Stimulated activated CD8-positive, alpha-beta memory T cell treated with anti-CD3 and anti-CD28 coated beads, Interleukin-7, amount 100 ng/mL, for 1 hour (primary cell): ENCODE measurements at places on chromosomes 6 and 20.

DNA sequence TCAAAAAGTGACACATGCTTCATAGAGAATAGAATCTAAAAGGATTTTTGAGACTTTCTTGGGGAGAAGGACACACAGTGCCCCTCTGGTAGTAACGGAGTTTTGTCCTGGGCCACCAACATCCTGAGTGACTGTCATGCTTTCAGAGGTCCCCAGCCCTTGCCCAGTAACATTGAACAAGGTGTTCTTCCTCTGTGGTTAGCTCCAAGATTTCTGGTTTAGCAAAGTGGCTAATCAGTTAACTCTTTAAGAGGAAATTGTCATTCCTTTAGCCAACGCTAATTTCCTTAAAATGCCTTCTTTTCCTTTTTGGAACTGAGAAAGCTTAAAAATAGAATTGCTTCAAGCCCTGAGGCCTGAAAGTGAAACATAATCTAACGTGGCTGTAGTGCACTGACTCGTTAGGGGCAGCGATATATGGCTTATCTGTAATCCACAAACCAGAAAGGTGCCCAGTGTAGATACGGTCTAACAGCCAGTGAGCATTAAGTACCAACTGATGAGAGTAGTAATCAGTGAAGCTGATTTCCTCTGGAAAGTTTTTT, 7.8 kb downstream of the E2F3 start:
- DNase-seq, result no peak

GRCh38 chr6:81475646-81476045, 276.8 kb downstream of the TENT5A start:
- no peak for DNase-seq

GRCh38 chr6:70651326-70651905, 16.3 kb upstream of the SMAP1 start:
- DNase-seq, result no peak

DNA sequence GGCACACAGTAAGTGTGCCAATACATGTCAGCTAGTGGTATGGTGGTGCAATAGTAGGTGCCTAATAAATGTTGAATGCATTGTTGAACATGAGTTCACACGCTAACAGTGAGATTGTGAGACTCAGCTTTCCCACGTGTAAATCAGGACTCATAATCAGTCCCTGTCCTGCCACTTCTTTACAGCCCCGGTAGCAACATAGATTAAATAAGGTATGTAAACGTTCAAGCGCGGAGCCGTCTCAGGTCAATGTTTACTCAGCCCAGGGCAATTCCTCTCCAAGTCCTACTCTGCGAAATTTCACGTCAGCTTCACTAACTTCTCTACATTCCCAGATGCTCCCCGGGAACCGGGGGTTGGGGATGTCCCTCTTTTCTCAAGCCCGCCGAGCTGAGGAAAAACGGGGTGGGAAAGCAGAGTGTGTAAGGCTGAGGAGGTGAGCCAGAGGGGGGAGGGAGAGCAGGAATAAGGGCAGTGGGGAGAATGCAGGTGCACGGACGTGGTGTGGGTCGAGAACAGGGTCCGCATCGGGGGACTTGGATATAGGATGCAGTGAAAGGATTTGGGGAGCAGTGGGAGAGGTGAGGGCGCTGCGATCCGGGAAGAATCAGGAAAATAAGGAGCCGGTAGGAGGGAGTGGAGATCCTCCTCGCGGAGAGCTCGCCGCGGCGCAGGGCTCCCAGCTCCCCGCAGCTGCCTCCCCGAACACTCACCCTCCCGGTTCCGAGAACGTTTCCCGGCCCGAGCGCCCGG, 544 bp upstream of the TP53INP2 start:
- DNase-seq, result no peak

DNA sequence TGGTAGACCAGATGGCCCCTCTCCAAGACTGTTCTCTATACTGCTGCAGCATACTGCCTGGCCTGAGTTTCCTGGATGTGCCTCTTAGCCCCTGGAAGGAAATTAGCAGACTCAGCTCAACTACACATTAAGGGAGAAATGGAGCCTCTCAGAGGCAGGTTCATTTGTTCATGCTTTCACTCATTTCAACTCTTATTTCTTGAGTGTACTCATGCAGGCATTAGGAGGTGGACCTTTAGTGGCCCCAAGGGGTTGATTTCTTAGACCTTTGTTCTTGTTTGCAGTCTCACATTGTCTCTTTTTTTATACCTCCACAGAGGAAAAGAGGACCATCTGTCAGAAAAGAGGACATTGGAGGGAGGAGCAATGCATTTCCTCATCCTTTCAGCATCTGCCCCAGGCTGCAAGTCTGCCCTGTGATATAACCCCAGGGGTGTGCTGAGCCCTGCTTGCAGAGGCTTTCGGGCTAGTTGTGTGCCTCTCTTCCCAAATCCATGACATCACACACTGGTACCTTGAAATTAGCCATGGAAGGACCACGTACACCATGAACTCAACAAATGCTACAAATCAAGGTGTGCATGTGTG, 456.2 kb downstream of the CD83 start:
- DNase-seq, result no peak

DNA sequence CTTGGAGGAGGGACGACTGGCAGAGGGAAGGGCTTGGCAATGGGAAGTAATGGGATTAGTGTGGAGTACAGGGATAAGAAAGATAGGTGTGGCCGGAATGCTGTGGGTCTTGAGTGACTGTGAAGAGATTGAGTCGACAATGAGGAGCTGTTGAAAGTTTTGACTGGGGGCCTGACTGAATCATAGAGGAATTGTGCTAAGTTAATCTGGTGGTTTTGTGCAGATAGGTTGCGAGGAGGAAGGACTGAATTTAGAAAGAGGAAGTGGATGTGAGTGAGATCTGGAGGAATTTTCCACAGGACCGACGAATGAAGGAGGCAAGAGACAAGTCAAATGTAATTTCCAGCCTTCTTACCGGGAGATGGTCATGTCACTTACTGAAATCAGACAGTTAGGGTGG, 143.9 kb upstream of the RALGAPA2 start:
- DNase-seq, result no peak

DNA sequence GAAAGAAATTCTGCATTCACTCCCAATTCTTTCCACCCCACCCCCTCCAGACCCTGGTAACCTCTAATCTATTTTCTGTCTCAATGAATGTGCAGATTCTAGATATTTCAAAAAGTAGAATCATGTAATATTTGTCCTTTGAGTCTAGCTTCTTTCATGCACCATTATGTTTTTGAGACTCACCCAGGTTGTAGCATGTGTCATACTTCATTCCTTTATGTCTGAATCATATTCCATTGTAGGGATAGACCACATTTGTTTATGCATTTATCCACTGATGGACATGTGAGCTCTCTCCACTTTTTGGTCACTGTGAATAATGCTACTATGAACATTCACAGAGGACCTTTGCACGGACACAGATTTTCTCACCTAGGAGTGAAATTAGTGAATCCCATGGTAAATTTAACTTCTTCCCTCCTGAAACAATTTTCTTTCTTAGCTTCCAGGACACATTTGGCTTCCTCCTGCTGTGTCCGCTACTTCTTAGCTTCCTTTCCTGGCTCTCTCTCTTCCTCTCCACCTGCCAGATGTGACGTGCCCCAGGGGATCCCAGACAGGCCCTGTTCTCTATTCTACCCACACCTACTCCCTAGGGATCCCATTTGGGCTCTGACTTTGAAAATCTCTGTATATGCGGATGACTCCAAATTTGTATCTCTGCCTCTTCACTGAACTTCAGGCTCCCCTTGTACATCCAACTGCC, 24.1 kb upstream of the ARFGEF2 start:
- no peak for DNase-seq

DNA sequence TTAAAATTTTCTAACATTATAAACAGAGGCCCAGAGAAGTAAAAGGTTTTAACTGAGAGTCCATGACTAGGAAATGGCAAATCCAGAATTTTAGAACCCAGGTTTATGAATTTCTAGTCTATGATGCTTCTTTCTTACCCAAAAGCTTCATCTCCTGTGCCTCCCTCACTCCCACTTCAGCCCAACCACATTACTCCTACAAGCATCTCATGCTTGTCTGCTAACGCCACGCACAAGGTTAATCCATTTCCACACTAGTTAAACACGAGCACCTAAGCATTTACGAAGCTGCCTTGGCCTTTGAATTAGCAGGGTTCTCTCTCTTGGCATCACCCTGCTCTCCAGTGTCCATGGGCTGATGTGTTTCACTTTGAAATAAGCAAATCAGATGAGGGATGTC, 32.0 kb downstream of the TNFRSF21 start:
- DNase-seq, result no peak

GRCh38 chr6:32174416-32174815, 1.5 kb downstream of the AGPAT1 start:
- DNase-seq, result no peak

DNA sequence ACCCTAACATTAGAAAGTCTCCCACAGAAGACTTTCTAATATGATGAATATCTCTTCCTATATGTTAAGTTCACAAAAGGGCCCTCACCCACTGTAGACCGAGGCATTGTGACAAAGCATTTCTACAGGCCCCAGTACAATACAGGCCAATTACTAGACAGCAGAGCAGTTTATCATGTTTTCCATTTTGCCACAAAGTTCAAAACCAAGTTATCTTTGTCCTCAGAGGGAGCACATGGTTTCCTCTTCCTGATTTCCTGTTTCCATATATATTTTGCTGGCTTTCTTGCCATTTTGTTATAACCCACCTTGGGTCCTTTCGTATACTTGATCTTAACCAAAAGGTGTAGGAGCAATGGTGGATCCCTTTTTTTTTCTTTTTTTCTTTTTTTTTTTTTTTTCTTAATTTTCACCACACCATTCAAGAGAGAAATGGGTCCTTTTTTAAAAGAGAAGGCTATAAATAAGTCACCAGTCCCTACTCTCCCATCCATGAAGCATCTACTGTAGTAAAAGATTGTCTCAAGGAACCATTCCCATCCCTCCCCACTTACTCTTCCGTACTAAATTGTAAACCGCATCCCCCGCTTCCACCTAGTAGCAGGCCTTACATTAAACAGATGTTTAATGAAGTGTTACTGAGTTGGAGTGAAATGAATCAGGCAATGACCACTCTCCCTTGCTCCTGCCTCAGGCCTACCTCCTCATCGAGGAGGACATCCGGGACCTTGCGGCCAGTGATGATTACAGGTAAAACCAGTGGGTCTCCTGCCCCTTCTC, 2.1 kb upstream of the UBE2C start:
- no peak for DNase-seq

DNA sequence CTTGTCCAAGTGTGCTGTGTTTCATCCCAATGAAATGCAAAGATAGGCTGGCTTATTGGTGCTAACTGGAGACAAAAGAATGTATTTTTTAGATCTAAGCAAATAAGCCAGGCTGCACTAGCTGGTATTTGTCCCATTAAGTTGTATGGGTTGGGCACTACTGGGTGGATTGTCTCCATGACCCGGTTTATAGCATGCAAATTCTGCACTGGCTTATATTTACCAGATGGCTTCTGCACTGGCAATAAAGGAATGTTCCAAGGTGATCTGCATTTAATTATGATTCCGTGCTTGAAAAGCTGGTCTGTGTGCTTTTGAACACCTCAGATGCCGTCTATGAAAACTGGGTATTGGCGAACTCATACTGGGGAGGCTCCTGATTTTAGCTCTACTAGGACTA, 61.4 kb upstream of the MOCS1 start:
- DNase-seq, result no peak

DNA sequence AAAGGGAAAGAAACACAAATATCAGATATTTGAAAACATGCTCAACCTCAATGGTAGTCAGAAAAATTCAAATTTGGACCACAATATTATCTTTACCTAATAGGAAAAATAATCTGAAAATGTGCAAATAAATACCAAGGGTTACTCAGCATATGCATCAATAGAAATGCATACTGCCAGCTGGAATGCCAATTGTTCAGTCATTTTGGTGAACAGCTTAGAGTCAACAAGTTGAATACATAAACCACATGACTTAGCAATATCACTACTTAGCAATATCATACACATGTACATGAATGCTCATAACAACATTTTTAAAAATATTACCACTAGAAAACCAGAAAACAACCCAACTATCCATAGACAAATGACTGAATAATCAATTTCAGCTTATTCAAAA, 212.7 kb downstream of the PTPRK start:
- no peak for DNase-seq

DNA sequence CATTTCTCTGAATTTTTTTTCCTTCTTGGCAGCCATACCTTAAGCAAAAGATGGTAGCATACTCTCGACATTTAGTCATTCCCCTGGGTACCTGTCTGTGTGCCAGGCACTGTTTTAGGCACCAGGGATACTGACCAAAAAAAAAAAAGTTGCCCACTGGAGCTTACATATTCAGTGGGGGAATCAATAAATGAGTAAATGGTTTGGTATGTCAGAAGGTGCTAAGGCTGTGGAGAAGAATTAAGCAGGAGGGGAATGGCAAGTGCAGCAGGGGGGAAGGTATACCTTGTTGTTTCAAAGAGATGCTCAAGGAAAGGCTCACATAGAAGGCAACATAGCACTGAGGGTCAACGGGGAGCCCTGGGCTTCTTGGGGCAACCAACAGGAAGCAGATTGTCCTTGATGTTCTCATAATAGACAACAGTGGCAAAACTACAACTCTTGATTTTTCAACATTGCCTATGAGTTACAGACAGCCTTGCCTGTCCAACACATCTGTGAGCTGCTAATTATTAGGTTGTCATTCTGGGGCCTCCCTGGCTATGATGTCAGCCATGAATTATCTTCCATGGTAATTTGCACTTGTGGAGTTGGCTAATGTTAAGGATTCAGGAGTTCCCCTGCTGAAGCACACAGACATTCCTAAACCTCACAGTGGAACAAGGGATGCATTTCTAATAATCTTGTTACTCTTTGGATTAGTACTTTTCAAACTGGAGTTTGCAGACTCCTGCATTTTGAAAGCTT, 19.6 kb downstream of the NT5E start:
- DNase-seq, result no peak

- no peak for DNase-seq
Measured at GRCh38 chr6:54860132-54860531, 13.6 kb downstream of the FAM83B start.

GRCh38 chr6:154488802-154489437, 21.6 kb downstream of the CNKSR3 start:
- DNase-seq, result no peak

DNA sequence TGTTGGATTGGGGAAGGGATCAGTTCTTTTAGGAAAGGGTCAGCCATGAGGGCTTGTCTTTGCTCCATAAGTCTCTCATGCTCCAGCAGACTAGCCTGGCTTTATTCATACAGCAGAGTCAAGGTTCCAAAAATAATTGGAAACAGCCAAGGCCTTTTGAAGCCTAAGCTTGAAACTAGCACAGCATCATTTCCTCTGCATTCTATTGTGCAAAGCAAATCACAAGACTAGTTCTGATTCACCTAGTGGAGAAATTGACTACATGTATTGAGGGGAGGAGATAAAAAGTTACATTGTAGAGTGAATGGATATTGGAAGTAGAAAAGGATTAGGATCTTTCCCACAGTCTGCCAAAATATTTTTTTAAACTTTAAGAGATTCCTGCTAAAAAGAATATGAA, 159.3 kb upstream of the PLCB4 start:
- no peak for DNase-seq

GRCh38 chr6:11700118-11700718, 78.4 kb downstream of the ADTRP start:
- DNase-seq, result no peak
